ENCODE measurements at places on chromosomes 5 and 9.

- no peak for DNase-seq
Observed at GRCh38 chr9:137046088-137046787, at the start of gene NPDC1. Gene NPDC1 (minus strand): TSS chr9:137046177. CDS start chr9:137045989, 188 bp downstream.

- DNase-seq, result no peak
Observed at GRCh38 chr5:122076050-122076461, 2.0 kb downstream of the LOX start.

DNA sequence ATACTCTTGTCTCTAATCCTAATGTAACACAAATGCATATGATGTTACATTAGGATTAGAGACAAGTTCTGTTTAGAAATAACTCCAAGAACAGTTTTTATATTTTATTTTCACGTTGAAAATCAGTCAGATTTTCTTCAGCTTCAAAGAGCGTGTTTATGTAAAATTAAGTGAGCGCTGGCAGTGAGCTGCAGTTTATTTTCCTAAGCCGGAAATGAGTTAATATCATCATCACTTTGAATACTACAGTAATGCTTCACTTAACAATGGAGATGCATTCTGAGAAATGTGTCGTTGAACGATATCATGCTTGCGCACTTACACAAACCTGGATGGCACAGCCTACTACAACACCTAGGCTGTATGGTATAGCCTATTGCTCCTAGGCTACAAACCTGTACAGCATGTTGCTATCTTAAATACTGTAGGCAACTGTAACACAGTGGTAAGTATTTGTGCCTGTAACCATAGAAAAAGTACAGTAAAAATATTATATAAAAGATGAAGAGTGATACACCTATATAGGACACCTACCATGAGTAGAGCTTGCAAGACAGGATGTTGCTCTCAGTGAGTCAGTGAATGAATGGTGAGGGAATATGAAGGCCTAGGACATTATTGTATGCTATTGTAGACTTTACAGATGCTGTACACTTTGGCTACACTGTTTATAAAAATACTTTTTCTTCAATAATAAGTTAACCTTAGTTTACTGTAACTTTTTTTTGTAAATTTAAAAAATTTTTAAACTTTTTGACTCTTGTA is 65.9 kb upstream of the C5orf46 start:
- DNase-seq, result no peak

DNA sequence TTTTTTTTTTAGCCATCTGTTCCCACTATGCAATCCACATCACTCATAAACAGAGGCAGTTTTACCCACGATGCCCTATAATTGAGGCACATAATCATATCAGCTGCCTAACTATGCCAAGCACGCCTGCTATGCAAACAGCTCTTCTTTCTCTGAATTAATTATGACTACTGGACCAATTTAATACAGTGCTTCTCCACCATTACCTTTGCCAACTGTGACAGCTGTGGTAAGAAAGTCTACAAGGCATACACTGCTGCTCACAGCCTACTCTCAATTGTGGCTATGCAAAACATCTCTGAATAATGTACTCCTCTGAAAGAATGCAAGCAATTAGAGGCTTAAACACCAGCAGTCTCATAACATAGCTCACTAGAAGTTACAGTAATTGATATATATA is 97.1 kb downstream of the DTWD2 start:
- DNase-seq, result no peak

DNA sequence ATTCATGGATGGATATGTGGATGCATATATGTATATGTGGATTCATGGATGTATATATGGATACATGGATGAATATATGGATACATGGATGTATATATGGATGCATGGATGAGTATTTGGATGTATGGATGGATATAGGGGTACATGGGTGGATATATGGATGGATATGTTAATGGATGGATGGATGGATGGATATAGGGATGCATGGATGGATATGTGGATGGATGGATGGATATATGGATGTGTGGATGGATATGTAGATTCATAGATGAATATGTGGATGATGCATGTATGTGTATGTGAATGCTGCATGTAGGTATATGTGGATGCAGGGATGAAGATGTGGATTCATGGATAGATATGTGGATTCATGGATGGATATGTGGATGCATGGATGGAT is 53.4 kb upstream of the SYNPO start:
- DNase-seq, result no peak

GRCh38 chr9:132424857-132425674 is 15.1 kb downstream of the CFAP77 start:
- DNase-seq, result no peak

DNA sequence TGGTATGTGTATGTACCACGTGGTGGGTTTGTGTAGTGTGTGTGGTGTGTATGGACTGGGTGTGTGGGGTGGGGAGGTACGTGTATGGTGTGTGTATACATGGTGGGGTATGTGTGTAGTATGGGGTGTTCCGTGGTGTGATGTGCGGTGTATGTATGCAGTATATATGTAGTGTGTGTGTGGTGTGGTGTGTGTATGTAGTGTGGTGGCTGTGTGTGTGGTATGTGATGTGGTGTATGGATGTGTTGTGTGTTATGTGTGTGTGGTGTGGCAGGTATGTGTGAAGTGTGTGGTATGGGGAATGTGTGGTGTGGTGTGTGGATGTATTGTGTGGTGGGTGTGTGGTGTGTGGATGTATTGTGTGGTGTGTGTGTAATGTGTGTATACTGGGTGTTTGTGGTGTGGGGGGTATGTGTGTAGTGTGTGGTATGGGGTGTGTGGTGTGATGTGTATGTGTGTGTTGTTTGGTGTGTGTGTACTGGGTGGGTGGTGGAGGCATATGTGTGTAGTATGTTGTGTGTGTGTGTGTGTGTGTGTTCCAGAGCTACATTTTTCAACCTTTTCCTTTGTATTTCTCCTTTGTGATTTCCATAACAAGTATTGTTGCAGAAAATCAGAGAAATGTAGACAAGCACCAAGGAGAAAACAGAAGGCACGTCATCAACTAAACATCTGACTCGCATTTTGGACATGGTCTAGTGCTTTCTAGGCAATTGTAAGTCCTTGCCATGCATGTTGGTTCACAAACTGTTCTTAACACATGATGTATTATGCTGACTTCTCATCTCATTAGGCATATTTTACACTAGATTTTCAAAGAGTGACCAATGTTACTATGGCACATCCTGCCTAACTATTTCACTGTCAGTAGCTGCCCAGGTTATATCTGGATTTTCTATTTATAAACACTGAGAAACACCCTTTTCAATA is 13.2 kb downstream of the SEMA4D start:
- no peak for DNase-seq

GRCh38 chr5:3301306-3301705 is 294.3 kb upstream of the IRX1 start:
- no peak for DNase-seq

DNA sequence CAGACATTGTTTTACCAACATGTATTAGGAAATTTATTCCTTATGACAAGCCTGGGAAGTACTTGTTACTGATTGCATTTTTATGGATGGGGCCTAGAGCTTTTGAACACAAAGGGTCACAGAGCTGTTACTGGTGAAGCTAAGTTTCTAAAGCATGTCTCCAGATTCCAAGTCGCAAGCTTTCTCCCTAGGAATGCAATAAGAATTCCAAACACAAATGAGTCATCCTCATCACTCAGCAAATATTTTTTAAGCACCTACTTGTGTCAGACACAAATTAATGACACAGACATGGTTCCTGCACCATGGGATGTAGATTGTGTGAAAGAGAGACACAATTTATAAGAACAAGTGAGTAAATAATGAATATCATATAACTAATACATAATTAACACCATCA is 11.0 kb upstream of the SH3RF2 start:
- DNase-seq, result peak; percentile 93

- no peak for DNase-seq
Observed at GRCh38 chr5:38556088-38556598, 303 bp downstream of the LIFR start.

- DNase-seq, result no peak
Observed at GRCh38 chr9:13149454-13149853, 130.0 kb downstream of the MPDZ start.

GRCh38 chr9:16106021-16106571 is 553.3 kb downstream of the CCDC171 start:
- no peak for DNase-seq

DNA sequence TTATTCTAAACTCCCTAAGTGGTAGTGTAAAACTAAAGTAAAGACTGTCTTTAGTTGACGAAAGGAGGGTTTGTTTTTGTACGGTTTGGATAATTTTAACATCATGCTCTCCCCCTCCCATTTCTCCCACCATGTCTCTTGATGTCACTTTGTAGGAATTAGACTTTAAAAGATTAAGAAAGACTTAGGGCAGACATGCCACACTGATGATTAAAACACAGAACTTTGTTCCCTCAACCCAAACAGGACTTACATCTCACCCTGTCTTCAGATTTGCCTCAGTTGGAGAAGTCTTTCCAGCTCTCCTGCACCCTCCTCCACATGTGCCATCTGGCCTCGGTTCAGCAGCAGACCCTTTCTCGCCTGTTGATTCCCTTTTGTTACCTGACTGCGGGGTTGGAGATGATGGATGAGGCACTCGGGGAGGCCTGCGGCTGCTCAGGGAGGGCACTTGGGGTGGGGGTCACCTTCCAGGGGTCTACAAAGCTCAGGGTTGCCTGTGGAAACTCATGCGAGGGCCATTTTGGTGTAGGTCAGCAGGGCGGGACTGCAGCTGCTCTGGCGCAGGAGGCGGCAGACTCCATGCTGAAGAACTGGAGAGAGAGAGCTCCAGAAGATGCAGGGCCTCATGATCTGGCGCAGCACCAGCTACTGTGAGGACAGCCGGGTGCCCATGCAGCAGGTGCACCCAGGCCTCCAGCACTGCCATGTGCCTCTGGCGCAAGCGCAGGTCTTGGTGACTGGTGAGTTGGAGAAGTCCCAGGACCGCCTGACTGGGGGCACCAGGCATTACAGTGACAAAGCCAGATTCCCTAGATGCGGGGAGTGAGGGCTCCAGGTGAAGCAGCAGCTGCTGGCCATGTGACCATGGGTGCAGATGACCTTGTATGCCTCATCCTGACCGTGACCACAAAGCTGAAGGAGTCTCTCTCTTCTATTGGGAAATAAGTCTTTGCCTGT is 24.5 kb upstream of the EXOC3 start:
- no peak for DNase-seq

- DNase-seq, result no peak
Observed at GRCh38 chr5:72402381-72402890, 82.3 kb downstream of the PTCD2 start.

- DNase-seq, result no peak
Observed at GRCh38 chr5:87787625-87788256, 375.0 kb upstream of the CCNH start.

GRCh38 chr5:59923465-59923864 is 29.9 kb upstream of the PDE4D start:
- DNase-seq, result peak; percentile 0

DNA sequence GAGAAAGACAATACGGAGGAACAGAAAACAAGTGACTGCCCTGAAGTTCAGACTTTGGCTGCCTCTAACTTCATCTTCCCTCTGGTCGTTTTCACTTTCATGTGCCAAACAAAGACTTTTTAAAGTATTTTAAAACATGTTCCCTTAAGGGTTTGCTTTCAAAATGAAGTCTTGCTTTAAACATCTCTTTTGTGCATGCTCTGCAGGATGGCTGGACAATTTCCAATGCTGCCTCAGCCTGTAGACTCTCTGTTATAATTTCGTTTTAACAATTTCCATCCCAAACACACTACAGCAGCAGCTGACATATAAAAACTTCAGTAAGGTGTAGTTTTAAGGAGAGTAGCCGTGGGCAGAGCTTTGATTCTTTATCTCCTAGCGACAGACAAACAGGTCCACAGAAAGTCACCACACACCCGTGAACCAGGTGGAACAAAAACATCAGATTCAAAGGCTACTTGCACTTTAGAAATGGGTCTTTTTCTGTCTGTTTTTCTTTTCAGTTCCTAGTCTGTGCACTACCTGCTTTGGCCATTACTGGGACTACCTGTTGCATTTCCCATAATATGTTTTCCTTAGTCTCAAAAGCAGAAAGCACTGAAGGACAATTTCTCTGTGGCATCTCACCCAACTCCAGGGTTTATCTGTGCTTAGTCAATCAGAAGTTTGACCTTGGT is 308.9 kb downstream of the DTWD2 start:
- no peak for DNase-seq

GRCh38 chr9:87792831-87793288 is 66.9 kb downstream of the CTSL start:
- no peak for DNase-seq

- DNase-seq, result no peak
Observed at GRCh38 chr9:75858497-75859092, 31.9 kb upstream of the PCSK5 start.

DNA sequence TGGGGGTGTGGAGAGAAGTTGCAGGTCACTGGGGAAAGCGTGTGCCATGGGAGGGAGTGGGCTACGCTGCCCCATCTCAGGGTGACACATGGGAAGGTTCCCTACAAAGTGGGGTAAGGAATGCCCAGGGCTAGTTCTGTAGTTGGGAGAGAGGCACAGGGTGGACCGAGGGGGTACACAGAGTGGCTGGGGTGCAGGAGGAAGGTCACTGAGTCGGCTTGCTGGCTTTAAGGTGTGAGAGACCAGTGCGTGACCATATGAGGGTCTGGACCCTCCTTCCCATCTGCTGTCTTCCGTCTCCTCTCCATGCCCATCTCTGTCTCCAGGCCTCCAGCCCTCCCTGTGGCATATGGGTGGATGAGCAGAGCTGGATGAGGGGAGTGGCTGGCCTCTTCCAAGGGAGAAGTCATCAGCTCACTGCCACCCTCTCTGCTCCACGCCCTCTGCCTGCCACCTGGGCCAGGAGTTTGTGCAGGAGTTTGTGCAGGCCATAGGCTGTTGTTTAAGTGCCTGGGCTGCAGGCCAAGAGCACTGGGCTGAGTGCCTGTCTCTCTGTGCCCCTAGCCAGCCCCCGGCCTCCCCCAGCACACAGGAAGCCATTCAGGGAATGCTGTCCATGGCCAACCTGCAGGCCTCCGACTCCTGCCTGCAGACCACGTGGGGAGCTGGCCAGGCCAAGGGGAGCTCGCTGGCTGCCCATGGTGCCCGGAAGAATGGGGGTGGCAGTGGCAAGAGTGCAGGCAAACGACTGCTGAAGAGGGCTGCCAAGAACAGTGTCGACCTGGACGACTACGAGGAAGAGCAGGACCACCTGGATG is 96.8 kb downstream of the PHF2 start:
- DNase-seq, result no peak

GRCh38 chr5:32446630-32447029 is 2.1 kb upstream of the ZFR start:
- no peak for DNase-seq

GRCh38 chr9:89972535-89972934 is 367.7 kb downstream of the GADD45G start:
- no peak for DNase-seq

GRCh38 chr9:14300040-14300439 is 13.9 kb downstream of the NFIB start:
- no peak for DNase-seq

GRCh38 chr5:8848997-8849594 is 696.8 kb downstream of the SEMA5A start:
- no peak for DNase-seq

- no peak for DNase-seq
Observed at GRCh38 chr9:120408680-120409258, 171.2 kb downstream of the CDK5RAP2 start.

- no peak for DNase-seq
Observed at GRCh38 chr5:163089230-163089629, 348.2 kb upstream of the CCNG1 start.
